Aorta (tissue), 5 donors: ENCODE measurements at places on chromosomes 12 and 14. TPM values are rescaled to one million over a fixed set of nuclear protein-coding genes. Genes with fewer than 3 reads are reported as not detected.

PTPN6 gene
- 42.3 TPM for total RNA-seq

- peak; percentile 66 for DNase-seq
Measured at GRCh38 chr12:99059824-99060511, 414.9 kb downstream of the APAF1 start.

- peak; percentile 61 for DNase-seq
Measured at GRCh38 chr14:27384124-27384523, 786.3 kb upstream of the NOVA1 start.

CLEC14A gene
- total RNA-seq = 56.0 TPM

GRCh38 chr14:22448035-22448904 is 140.8 kb downstream of the DAD1 start:
- DNase-seq = no peak

DNA sequence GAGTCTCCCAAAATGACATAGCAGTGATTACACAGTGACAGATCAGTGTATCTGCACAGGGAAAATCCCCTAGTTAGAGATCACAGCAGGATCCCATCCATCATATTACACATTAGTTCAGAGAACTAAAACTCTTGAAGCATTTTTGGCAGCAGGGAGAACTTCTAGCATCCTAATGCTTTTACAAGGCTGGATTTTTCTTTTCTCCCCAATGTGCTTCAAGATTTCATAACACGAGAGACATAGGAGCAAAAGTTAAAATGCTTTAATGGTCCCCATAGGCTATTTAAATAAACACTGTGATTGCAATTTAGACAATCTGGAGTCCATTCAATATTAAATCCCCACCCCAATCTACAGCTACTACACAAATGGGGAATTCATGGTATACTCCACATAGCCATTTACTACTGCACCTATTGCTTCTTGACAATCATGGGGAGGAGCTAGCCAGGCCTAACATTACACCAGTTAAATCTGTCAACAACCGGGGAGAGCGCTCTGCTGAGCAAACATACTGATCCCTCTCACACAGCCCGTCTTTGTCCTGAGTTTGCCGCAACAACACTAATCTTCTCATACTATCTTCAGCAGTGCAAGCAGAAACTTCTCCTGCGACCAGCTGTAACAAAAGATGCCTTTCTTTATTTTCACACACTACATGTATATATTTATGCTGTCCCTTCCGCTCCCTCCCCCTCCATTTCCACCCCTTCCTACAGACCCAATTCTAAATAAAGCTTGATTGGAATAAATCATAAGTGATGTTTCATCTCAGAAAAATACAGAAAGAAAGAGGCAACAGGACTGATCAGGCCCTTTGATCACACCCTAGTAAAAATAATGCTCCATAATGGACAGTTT is 120.3 kb upstream of the SOX5 start:
- no peak for DNase-seq

SERPINA1 gene
- 23.1 TPM for total RNA-seq

- DNase-seq = no peak
Measured at GRCh38 chr12:93358058-93358457, 19.7 kb upstream of the NUDT4 start.

- no peak for DNase-seq
Measured at GRCh38 chr12:16387919-16388318, 40.5 kb downstream of the MGST1 start.

GRCh38 chr14:94320243-94320642 is 2.9 kb downstream of the SERPINA6 start:
- no peak for DNase-seq

PLBD1 gene
- total RNA-seq = 24.8 TPM

DNA sequence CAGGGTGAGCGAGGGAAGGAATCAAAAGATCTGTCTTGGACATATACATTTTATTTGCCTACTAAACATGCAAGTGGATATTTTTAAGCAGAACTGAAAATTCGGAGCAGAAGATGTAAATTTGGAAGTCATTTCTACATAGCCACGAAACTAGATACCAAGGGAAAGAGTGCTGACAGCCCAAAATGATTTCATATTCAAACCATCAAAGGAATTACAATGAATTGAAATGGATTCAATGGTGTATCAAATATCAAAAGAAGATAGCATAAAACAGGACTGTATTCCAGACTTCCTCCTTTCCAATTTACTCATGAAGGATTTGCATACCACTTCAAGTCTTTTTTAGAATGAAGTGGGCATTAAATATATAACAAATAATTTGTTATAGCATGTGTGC is 313.5 kb upstream of the KITLG start:
- no peak for DNase-seq

GRCh38 chr12:85866986-85867776 is 6.9 kb upstream of the NTS start:
- no peak for DNase-seq

- DNase-seq = no peak
Measured at GRCh38 chr12:18492372-18493025, 231.2 kb downstream of the PIK3C2G start.

DNA sequence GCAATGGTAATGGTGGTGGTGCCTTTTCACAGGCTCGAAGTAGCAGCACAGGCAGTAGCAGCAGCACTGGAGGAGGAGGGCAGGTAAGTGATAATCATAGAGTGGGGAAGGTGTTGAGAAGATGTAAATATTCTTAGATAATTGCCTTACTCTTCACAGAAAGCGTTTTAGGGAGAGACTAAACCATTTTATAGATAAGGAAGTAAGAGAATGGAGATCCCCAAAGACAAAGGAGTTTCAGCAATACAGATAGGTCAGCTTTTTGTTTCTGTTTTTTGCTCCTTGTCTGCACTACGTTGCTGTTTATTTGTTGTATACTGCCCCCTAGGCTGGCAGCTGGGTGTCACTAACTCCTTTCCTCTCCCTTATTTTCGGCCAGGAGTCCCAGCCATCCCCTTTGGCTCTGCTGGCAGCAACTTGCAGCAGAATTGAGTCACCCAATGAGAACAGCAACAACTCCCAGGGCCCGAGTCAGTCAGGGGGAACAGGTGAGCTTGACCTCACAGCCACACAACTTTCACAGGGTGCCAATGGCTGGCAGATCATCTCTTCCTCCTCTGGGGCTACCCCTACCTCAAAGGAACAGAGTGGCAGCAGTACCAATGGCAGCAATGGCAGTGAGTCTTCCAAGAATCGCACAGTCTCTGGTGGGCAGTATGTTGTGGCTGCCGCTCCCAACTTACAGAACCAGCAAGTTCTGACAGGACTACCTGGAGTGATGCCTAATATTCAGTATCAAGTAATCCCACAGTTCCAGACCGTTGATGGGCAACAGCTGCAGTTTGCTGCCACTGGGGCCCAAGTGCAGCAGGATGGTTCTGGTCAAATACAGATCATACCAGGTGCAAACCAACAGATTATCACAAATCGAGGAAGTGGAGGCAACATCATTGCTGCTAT is 2.0 kb downstream of the SP1 start:
- peak; percentile 73 for DNase-seq

- DNase-seq = no peak
Measured at GRCh38 chr12:12872934-12873275, 18.5 kb upstream of the GPRC5A start.

- no peak for DNase-seq
Measured at GRCh38 chr14:29892327-29892726, 35.3 kb downstream of the PRKD1 start.

DNA sequence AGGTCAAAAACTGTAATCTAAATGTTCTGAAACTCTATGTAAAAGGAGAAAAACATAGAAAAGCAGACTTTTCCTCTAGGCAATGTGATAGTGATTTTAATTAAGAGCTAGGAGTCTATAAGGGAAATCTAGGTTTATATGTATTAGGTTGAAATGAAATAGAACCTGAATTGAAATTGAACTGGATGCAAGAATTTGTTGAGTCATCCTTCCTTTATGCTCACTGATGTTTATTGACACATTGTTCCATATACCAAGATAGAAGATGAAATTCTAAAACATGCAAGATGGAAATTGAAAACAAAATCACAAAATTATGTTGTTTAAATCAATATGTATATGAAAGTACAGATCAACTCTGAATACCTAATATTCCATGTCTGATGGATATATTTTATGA is 170.4 kb upstream of the FLRT2 start:
- no peak for DNase-seq

DNA sequence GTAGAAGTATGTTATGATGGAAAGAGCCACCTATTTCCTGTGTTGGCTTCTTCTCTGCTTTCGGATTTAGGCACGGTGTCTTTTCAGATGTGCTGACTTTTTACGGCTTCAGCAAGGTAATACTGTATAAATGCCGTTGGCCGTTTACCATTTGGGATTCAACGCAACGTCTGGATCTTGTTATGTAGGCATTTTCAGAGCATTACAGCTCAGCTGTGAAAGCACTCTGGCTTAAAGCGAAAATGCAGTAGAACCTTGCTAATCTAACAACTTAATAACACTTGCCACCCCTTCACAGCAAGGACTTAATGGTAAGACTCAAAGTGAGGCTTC is 229.9 kb downstream of the EFCAB11 start:
- no peak for DNase-seq

RAPGEF3 gene
- 139 TPM for total RNA-seq

DNA sequence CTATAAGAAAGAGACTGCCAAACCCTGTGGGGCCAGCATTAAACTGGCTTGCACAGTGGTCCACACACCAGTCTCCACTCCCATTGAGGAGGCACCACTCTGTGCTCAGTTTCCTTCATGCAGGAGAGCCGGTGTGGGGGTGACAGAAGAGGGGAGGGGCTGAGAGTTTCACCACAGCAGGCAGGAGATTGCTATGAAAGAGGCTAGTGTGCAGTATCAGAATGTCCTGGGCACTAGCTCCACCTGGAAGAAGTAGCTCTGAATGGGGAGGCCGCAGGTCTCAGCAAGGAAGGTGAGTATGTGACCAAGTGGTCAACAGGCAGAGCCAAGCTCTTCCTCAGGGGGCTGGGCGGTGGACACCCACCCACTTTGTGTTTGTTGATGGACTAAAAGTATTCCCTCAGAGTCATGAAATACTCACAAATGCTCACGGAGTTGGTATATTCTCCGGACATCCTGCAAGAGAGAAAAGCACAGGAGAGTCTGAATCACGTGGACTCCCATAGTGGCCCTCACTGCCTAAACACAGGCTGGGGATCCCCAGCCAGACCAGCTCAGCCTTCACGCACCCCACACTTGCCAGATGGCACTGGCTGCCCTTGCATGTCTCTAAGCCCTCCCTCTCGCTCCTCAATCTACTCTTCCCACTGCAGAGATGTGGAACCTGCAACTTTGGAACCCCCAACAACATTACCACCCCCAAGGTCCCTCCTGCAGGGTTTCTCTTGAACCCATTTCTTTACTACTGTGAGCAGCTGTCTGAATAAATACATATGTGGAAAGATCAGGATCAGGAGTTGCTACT is 7.8 kb upstream of the KRT72 start:
- peak; percentile 32 for DNase-seq

GRCh38 chr14:90651271-90651804 is 164.9 kb downstream of the TTC7B start:
- DNase-seq = no peak

DNA sequence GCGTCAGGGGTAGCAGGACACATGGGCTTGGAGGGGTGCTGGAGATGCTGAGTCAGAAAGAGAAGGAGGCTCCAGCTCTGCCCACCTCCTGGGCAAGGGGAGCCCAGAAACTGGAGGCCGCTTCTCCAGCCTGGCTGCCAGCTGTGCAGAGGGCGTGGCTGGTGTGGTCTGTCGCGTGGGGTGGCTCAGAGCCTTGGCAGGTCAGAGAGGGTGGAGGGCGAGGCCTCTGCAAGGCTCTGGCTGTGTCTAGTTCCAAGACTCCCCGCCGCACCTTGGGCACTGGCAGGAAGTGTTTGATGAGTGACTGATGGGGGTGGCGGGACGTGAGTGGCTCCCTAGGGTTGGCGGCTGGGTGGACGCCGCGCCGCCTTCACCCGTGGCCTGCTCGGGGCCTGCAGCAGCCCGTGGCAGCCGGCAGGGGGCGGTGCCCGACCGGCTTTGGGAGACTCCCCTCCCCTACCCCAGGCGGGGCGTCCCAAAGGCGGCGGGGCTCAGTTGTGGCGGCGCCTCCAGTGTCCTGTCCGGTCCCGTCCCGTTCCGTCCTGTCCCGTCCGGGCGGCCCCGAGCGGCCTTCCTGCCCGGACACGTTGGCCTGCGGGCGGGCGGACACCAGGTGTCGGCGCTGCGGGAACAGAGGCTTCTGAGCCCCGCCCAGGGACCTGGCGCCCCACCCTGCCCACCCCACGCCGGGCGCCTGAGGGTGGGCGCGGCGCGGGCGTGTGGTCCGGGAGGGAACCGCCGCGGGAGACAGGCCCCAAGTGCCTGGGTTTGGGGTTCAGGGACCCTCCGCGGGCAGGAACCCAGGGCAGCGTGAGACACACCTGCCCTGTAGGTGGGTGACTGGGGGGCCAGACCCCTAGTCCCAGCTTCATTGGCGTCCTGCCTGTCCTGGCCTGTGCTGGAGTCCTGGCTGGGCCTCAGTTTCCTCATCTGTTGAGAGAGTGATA is 39.7 kb downstream of the KRT80 start:
- DNase-seq = peak; percentile 81

GRCh38 chr12:7073946-7074345 is 13.4 kb downstream of the C1S start:
- no peak for DNase-seq

- DNase-seq = peak; percentile 74
Measured at GRCh38 chr12:1932264-1932777, 13.9 kb upstream of the CACNA2D4 start.

CLMN gene
- 18.3 TPM for total RNA-seq

GRCh38 chr12:93805736-93806141 is 128.6 kb downstream of the CRADD start:
- DNase-seq = no peak

GRCh38 chr12:113066813-113067400 is 10.4 kb downstream of the DTX1 start:
- no peak for DNase-seq

- DNase-seq = no peak
Measured at GRCh38 chr12:104673696-104674482, 217.1 kb downstream of the CHST11 start.

- DNase-seq = no peak
Measured at GRCh38 chr12:20361416-20361815, 6.9 kb upstream of the PDE3A start.

ERP27 gene
- total RNA-seq = 3.2 TPM

MIS18BP1 gene
- total RNA-seq = 15.5 TPM

DNA sequence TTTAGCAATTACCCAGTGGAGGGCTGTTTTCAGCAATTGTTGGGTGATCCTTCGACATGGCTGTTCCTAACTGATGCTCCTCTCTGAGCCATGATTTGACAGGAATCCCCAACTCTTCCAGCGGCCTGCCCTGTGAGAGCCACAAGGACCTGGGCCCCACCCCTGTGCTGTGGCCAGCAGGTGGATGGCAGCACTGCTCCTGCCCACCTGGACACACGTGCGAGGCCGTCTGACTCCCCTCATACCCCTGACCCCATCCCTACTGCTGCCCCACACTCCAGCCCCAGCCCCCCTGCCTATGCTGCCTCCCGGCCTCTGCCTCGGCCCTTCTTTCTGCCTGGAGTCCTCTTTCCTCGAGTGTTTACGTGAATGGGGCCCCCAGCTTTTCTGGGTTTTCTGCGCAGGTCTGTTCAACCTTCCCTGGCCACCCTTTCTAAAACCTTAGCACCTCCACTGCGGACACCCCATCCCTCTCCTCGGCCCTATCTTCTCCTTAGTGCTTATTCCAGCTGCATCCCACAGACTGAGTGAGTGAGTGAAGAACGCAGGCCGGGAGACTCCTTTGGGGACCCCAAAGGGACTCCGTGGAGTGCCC is 111.4 kb downstream of the DICER1 start:
- DNase-seq = no peak

HOXC6 gene
- total RNA-seq = 17.1 TPM
